Dermis microvascular lymphatic vessel endothelial cell (primary cell): ENCODE measurements at places on chromosomes 3 and 15.
A peak's percentile ranks its signal among the peaks of the same experiment; 100 is the strongest.

DNA sequence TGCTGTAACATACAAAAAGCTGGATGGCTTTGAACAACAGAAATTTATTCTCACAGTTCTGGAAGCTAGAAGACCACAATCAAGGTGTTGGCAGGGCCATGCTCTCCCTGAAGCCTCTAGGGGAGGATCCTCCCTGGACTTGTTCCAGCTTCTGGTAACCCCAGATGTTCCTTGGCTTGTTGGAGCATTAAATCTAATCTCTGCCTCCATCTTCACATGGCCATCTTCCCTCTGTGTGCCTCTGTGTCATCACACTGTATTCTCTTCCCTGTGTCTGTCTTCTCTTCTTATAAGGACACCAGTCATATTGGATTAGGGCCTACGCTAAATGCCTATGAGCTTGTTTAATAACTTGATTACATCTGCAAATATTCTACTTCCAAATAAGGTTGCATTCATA is 109.5 kb downstream of the STAG1 start:
- no peak for DNase-seq

GRCh38 chr3:152445212-152445611 is 176.5 kb downstream of the MBNL1 start:
- DNase-seq: no peak

GRCh38 chr3:25619382-25619781 is 45.3 kb downstream of the TOP2B start:
- no peak for DNase-seq

DNA sequence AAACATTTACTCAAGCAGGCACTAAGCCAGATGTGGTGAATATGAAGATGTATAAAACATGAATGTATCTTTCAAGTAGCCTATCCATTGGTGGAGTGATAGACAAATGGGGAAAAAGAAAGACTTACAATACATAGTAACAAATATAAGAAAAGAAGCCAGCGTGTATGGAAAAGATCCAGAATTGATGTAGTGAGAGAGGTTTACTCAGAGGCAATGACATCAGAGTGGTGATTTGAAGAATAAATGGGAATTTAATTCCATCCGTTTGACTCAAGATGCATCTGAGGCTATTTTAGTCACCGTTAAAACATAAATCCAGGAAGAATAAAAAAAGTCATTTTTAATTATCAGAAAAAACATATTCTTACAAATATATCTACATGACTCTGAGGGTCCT is 162.6 kb downstream of the IL1RAP start:
- DNase-seq: no peak

- DNase-seq: no peak
These were observed 32.2 kb upstream of the ACP3 start for GRCh38 chr3:132284781-132285619.

DNA sequence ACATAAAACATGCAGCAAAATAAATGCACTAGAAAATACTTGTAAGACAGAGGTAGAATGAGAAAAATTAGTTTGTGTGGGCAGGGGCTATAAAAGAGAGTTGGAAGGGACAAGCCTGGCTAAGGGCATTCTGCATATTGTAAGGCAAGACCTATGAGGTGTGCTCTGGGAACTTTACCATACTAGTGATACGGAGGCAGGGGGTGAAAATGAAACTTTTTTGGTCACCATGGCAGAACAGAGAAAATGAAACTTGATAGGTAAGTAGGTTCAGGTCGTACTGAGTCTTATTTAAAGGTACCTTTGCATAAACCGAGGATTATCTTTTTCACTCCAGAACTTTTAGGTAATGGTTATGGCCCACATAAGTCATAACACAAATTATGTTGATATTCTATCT is 74.7 kb upstream of the ACKR4 start:
- no peak for DNase-seq

- DNase-seq: no peak
These were observed 5.3 kb upstream of the TYRO3 start for GRCh38 chr15:41553731-41554130.

GRCh38 chr15:69909719-69910444 is 187.8 kb downstream of the TLE3 start:
- DNase-seq: no peak

DNA sequence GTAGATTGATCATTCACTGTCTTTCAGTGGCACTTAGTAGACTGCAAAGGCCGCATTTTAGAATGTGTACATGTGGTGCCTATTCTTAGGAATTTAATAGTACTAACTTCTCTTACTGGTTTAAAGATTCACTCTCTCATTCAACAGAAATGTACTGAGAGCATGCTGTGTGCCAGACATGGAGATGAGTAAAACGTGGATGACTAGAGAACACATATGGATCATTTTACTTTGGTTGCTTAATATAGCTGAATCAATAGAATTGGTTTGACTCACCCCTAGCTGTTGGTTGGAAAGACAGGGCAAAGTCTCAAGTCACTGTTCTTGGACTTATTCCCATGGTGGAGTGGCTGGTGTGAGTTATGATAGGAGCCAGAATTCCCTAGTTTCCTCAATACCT is 109.1 kb upstream of the TNFAIP8L3 start:
- no peak for DNase-seq

- peak; percentile 36 for DNase-seq
These were observed 20.3 kb upstream of the ABTB1 start for GRCh38 chr3:127652246-127652995.

DNA sequence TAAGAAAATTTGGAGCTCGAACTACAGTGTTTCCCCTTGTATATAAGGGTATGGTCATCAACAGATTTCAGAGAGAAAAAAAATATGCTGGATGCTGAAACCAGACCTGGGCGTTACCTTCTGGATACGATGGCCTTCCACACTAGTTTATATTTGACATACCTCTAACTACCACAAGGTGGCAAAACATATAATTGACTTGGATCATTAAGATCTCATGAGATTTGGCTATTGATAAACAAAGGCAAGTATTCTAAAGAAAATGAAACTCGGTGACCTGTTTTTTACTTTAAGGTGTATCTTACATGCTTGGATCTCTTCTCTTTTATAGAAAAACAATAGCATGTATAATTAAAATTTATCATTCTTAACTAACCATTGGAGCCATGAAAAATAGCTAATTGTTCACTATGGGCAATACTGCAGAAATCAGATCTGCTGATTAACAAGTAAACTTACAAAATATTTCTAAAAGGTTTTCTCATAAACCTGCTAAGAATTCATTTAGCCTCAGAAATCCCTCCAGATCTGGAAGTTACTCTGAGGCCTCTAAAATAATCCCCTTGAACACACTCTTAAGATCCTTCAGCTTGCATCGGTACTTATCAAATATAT is 300.6 kb upstream of the KCNH8 start:
- DNase-seq: no peak

- no peak for DNase-seq
These were observed 216.7 kb downstream of the IL20RB start for GRCh38 chr3:137174514-137174913.

- no peak for DNase-seq
These were observed 32.2 kb downstream of the CFAP20DC start for GRCh38 chr3:59017617-59017984.

DNA sequence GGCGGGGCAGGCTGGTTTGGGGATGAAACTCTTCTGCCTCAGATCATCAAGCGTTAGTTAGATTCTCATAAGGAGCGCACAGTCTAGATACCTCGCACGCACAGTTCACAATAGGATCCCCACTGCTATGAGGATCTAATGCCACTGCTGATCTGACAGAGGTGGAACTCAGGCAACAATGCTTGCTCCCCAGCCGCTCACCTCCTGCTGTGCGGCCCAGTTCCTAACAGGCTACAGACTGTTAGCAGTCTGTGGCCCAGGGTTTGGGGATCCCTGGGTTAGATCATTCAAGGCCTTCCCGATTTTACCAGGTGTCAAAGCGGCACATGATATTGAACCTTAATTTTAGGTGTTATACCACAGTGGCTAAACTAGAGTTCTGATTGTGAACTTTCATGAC is 232.8 kb downstream of the UBE2E2 start:
- no peak for DNase-seq

GRCh38 chr3:22263042-22263441 is 512.0 kb upstream of the ZNF385D start:
- DNase-seq: no peak

DNA sequence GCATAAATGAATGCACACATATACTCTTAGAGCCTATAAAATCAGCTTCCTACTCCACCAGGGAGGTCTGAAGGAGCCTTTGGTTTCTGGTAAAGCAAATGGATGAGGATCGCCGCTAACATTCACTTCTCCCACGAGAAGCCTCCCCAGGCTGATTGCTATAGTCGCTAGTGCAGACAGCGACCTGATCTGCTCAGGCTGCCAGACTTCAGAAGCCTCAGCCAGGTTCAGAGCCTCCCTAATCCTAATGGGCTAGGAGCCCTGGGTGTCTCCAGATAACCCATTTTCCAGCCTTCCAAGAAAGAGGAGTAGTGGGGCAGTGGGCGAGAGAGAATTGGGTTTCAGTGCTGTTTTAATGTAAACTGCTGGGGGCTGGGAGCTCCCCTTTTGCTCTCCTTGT is 35.4 kb downstream of the TPM1 start:
- DNase-seq: no peak

- DNase-seq: peak; percentile 55
These were observed 48.7 kb downstream of the COL8A1 start for GRCh38 chr3:99686955-99687612.

DNA sequence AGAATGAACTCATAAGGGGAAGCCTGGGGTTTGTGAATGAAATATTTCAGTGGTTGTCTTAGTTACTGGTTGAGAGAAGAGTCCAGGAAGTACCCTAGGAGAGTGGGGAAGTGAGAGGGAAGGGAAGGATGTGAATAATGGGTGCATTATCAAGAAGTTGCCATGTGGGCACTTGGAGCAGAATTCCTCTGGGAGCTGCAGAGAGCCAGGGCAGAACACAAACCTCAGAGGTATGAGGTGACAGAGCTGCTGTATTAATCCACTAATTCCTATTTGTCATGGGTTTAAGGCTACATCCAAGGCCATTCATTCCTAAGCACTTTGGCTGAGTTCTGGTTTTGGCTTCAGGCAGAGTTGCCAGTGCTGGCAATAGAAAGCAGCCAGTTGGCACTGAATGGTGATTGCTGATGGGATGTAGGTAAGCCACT is 29.0 kb downstream of the NDUFB4 start:
- DNase-seq: no peak

DNA sequence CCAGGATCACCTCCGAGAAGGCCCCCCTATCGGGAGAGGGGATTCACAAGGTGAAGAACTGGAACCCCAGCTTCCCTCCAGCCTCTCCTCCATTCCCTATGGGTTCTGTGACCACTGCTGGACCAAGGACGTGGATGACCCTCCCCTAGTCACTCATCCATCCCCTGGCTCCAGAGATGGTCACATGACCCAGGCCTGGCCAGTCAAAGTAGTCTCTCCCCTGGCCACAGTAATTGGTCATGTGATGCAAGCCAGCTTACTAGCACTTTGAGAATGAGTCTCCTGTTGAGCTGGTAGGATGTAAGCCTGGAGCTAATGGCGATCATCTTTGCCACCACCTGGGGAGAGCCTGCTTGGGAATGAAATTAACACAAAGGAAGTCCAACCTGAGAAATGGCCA is 3.9 kb downstream of the CAMK1 start:
- no peak for DNase-seq

DNA sequence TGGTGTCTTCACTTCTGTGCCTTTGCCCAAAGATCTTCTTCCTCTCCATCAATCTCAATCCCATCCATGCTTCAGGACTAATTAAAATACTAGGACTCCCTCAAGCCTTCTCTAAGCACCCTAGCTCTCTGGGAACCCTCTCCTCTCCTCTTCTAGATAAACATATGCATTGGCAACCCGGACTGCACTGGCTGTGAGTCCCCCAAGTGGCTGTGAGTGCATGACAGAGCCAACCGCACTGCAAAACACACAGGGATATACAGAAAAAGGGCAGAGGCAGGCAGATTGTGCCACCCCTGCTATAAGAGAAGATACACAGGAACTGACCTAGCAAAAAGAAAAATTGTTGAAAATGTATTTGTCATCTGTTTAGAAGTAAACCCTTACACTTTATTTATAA is 457.1 kb downstream of the MFSD1 start:
- DNase-seq: no peak

DNA sequence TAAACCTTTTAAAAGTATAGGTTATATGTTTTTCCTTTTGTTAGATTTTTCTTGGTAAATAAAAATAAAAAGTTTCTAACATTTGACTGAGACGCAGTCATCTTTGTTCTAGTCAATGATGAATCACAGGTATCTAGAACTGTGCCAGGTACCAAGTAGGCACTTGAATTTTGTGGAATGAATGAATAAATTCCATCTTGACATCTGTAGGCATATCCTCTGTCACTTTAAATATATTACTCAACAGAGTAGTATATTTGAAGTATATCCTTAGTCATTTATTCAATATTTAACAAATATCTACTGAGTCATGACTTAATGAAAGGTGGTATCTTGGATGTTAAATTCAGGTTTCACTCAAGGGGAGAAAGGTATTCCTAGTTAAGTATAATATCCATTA is 828.4 kb downstream of the TUSC7 start:
- DNase-seq: no peak

GRCh38 chr15:45126535-45127158 is 3.0 kb downstream of the DUOXA1 start:
- peak; percentile 41 for DNase-seq

DNA sequence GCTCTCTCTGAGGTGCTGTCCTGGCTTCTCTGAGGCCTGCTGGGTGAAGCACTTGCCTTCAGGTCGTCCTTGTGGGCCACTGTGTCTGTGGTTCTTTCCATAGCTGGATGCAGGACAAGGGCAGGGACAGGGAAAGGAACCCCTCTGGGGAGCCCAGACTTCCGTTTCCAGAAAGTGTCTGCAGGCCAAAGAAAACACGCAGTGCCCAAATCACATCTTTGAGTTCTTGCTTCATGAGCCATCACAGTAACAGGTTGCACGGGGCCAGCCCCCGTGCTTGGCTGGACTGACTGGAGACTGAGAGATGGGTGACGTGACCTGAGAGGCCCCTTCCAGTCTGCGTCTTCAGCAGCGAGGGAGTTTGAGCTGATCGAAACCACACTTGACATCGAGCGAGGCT is 115.8 kb downstream of the GABRG3 start:
- DNase-seq: no peak

DNA sequence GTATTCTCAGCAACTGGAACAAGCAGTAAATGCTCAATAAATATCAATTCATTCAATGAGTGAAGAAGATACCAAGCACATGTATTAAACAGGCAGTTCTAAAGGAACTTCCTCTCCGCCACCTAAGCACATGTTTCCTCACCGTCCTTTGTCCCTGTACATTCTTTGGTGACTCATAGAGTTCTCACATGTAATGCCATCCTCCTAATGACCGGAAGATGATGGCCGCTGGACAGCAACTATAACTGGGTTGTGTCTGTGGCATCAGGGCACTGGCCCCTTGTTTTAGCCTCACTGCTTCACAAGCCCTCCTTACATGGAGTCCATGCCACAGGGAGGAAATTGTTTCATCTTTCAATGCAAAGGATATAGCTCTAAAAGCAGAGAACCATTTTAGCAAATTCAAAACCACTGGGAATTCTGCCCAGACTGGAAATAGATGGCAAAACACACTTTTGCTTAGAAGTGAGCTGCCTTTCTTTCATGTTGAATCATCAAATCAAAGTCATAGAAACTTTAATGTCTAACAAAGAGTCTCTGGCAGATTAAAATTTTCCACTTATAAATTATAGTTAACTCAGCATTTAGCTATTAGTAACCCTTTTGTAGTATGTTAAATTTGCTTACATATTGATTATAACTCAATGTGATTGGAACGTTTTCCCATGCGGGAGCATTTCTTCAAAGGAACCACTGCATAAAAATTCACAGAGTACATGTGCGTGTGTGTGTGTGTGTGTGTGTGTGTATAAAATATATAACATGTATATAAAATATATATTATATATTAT is 74.1 kb downstream of the GAP43 start:
- DNase-seq: peak; percentile 30

GRCh38 chr15:85879334-85880163 is 84.8 kb upstream of the KLHL25 start:
- DNase-seq: no peak

- no peak for DNase-seq
These were observed 48.0 kb upstream of the RAB6B start for GRCh38 chr3:133943639-133944141.
